ENCODE measurements at places on chromosomes 16 and 17.

GRCh38 chr17:79361873-79362771 lies 248.7 kb downstream of the RBFOX3 start:
- DNase-seq = no peak

- DNase-seq = peak; percentile 8
These were observed 24.1 kb upstream of the CDH5 start for GRCh38 chr16:66342294-66342900.

DNA sequence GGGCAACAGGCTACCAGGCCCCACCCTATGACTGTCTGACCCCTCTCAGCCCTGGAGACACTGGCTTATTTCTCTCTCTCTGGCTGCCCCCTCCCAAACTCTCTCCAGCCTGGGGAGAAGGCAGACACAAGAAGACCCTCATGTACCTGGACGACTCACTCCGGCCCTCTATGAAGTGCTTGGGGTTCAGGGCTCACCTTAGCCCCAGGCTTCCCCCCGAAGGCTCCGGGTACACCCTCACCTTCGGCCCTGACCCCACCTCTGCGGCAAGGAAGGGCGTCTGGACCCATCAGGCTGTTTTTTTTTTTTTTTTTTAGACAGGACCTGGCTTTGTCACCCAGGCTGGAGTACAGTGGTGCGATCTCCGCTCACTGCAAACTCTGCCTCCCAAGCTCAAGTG lies 906 bp upstream of the CARMIL2 start:
- no peak for DNase-seq

DNA sequence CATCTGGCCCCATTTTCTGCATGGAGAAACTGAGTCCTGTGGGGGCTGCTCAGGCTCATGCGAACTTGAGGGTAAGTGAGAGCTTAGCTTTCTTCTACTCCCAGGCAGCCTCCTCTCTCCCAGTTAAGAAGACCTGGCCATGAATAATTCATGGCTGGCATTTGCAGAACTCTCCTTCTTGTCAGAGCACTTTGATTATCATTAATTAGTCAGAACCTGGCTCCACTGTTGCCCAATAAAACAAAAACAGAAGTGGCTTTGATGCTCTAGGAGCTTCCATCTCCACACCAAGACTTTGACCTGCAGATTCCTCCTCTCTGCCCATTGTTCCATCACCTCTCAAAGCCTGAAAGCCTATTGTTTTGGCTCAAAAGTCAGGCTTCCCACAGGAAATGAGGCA lies 45.5 kb upstream of the CDH3 start:
- DNase-seq = no peak

DNA sequence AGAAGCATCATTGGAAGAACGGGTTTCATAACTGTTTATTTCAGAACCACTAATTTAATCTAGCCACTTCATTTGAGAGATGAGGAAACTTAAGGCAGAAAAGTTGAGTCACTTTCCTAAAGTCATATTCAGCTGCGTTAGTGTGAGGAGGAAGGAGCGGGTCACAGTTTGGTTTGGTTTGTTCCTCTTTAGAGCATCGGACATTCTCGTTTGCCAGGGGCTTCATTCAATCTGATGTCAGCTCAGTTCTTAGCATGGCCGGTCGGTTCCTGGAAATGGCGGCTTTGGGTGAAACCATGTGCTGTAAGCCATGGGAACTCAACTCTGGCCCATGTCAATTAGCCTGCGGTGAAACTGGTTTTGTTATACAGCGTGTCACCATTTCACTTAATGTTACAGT lies 186.5 kb downstream of the LGALS9B start:
- no peak for DNase-seq

DNA sequence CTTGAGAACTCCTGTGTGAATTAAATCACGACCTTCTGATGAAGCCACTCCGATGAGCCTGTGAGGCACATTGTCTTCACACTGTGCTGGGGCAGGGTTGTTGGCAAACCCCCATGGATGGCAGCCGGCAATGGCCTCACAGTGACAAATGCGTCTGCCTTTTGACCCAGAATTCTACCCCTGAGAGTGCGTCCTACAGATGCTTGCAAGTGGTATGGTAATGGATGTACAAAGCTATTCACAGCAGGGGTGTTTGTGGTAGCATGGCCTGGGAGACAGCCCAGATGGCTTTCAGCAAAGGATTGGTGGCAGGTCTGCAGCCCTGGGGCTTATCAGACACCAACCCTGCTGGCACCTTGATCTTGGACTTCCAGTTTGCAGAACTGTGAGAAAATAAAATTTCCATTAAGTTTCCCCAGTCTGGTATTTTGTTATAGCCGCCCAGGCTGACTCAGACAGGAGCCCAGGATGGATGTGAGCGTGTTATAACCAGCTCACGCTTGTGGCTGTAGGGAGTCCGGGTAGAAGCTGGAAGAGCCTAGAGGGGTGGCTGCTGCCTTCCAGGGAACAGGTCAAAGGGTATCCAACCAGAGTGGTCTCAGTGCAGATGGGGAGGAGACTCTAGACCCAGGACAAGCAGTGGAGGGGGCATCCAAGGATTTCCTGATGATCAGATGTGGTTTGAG lies 10.1 kb downstream of the AFMID start:
- no peak for DNase-seq

- no peak for DNase-seq
These were observed 42.3 kb downstream of the BPTF start for GRCh38 chr17:67867591-67867990.

DNA sequence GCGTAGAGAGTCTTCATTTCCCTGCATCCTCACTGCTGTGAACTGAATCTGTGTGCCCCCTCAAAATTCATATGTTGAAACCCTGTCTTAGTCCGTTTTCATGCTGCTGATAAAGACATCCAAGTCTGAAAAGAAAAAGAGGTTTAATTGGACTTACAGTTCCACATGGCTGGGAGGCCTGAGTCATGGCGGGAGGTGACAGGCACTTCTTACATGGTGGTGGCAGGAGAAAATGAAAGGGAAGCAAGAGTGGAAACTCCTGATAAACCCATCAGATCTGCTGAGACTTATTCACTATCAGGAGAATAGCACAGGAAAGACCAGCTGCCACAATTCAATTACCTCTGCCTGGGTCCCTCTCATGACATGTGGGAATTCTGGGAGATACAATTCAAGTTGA lies 3.1 kb upstream of the CCDC42 start:
- DNase-seq = no peak

- peak; percentile 67 for DNase-seq
These were observed 634 bp downstream of the KANSL1 start for GRCh38 chr17:46192439-46193150.

GRCh38 chr16:62067182-62067581 lies 30.9 kb upstream of the CDH8 start:
- no peak for DNase-seq

DNA sequence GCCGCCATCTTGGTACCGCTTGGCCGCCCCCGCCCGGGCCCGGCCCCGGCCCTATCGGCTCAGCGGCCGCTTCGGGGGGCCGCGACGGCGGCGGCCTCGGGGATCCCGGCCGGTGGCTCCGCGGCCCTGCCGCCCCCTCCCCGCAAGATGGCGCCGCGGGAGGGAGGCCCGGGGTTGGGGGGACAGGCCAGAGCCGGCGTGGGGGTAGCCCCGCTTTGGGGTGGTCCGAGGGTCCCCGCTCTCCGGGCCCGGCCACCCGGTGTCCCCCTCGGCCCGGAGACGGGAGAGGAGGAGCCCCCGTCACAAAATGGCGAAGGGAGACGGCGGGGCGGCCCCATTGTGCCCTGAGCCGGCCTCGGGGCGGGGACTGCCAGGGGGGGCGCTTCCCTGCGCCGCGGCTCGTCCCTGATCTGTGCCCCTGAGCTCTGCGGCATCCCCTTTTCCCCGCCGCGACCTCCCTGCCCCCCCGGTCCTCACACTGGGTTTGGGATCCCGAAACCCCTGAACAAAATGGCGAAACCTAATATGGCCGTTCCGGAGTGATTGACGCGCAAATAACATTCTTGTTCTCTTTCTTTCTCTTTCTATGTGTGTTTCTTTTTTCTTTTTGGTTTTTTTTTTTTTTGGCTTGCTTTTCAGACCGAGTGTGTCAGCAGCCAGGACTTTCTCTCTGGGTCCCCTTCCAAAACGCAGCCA lies 986 bp downstream of the HAPSTR1 start:
- peak; percentile 63 for DNase-seq

GRCh38 chr16:55508271-55508921 lies 476 bp upstream of the LPCAT2 start:
- no peak for DNase-seq

- DNase-seq = no peak
These were observed 23.7 kb downstream of the GPR142 start for GRCh38 chr17:74390680-74391653.

DNA sequence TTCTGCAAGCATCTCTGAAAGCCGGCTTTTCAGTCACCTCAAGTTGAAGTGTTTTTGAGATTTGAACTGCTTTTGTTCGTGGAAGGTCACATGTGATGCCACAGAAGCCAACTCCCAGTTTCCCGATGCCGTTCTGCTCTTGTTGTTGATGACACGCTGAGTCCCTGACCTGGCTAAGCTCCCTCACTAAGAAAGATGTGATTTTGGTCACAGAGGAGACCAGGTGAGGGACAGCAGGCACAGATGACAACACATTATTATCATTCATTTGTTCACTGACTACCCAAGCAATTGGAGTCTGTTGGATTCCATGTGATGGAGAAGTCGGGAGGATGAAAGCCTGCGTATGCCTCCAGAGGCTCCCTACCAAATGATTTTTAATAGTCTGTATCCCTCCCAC lies 822.4 kb upstream of the RBFOX1 start:
- no peak for DNase-seq

DNA sequence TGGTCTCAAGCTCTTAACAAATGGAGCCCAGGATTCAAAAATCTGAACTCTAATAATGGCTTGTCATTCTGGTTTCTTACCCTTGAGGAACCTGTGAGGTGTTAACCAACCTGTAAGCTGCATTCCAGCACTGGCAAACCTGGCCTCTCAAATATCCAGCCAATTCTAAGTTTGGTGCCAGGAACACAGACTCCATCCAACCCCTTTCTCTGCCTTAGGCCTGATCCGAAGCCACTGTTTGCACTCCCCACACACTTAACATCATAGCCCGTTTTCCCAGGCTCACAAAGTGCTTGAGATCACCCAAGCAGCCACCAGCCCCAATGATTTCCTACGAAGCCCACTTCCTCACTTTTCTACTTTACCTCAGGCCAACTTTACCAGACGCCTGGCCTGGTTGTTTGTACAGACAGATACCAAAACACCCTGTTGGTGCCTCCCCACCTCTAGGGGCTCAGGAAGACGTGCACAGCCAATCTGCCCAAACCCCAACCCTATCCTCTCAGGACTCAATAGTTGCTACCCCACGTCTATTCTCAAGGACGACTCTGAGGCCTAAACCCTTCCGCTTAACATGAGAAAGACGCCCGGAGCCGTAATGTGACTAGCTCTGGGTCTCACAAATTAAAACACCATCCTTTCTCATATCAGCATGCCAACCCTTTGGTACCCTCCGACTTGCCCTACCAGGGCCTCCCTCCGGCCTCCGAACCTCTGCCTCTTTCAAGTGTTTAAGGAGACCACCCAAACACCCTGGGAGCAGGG lies 3.2 kb upstream of the PER1 start:
- no peak for DNase-seq

DNA sequence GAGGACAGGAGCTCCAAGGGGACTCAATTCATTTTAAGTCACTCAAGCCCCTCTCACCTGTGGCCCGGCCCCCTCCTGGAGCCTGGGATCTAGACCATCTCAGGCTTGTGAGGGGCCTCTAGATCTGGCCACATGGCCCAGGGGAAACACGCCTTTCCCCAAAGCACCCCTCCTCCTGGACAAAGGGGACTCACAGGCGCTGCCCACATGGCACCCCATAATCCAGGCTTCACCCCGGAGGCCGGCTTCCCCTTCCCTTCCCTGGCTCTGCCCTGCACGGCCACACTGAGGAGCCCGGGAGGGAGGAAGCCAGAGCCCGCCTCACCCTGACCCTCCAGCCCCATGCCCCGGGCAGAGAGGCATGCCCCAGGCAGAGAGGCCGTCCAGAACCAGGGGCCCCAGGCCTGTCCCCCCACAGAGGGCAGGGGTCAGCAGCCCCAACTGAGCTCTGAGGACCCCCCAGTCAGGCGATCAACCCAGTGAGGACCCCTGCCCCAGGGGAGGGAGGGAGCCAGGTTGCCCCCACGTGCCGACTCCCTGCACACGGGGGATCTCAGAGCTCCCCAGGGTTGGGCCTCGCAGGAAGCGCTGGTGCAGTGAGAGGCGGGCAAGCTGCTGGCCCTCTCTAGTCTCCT lies 10.9 kb downstream of the HS3ST6 start:
- no peak for DNase-seq

- DNase-seq = no peak
These were observed 1.8 kb downstream of the SALL1 start for GRCh38 chr16:51149251-51149661.

- DNase-seq = no peak
These were observed 3.8 kb downstream of the EMP2 start for GRCh38 chr16:10576390-10577304.

DNA sequence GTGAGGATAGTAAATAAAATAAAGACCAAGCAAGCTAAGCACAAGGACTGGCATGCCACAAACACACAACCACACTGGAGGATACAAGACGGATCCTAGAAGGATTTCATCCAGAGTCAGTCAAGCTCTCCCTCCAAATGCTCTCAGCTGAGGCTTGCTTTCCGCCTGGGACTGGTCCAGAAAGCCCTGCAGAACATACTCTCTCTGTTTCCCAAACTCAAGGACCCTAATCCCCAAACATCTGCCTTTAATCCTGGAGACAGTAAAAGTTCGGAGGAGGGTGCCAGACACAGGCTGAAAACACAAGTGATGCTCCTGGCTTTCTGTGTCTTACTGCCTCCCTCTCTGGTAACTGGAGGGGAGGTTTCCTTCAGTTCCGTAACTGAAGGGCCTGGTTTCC lies 5.3 kb upstream of the HSD11B2 start:
- DNase-seq = no peak

DNA sequence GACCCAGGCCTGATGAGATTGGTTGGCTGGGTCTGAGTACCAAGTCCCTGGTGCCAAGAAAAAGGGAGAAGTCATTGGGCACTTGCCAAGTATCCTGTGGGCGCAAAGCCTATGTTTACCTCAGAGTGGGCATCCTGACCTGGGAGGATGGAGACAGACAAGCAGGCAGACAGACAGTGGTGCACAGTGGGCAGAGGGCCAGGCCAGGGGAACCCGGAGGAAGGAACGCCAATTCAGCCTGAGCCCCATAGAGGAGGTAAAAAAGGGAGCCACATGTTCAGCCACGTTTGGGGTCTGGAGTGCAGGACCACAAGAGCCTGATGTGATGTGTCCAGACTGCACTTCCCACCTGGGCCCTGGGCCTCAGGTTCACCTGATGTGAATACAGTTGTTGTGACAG lies 5.4 kb downstream of the PHKG2 start:
- DNase-seq = no peak

GRCh38 chr17:27602721-27603420 lies 28.1 kb upstream of the LGALS9 start:
- peak; percentile 71 for DNase-seq

DNA sequence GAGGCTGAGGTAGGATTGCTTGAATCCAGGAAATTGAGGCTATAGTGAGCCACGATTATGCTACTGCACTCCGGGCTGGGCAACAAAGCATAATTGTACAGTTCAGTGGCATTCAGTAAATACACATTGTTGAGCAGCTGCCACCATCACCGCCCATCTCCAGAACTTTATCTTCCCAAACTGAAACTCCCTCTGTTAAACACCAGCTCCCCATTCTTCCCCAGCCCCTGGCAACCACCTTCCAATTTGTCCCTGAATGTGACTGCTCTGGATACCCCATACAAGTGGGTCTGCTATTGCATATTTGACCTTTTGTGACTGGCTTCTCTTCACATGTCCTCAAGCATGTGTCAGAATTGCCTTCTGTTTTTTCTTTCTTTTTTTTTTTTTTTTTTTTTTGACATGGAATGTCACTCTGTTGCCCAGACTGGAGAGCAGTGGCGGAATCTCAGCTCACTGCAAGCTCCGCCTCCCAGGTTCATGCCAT lies 2.9 kb downstream of the RPL38 start:
- no peak for DNase-seq

- DNase-seq = no peak
These were observed 142.6 kb upstream of the CIBAR2 start for GRCh38 chr16:85254921-85255320.

Measured in activated naive CD4-positive, alpha-beta T cell treated with Interleukin-2 at 50 U/mL for 16 hours (primary cell).